ENCODE measurements at places on chromosomes 2 and 18.

DNA sequence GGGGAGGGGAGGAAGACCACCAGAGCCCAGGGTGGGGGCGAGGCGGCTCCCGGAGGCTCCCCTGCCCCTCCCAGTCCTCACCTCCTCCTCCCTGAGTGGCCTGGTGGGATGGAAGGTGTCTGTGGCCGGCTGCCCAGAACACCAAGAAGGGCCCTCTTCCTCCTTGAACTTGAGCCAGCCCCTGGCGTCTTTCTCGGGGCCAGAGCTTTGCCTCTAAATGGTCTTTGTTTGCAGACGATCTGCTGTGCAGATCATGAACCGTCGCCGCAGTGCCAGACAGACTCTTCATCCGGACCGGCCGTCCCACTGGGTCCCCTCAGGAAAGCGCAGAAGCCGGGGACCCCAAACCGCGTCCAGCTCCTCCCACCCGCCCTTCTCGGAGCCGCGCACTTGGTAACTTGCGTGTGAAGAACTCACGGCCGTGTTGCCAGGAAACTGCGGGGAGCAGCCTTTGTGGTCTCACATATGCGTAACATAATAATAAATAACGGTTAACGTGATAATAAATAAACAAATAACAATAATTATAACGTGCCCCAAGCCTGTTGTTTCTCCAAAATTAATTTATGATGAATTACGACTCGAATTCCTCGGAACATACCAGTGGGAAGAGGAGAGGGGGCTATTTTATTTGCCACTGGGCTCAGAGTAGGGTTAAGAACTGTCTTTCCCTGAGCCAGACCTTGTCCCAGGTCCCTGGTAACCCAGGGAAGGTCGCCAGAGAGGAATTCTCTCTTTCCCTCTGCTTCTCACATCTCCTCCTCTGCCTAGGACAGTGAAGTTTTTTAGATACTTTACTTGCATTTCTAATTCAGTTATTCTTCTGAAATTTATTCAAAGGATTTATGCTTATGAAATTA, 41.0 kb downstream of the PTGR3 start:
- no peak for DNase-seq

GRCh38 chr2:106614511-106615291, 127.5 kb downstream of the CD8B2 start:
- no peak for DNase-seq

GRCh38 chr2:126658319-126658904, 2.5 kb downstream of the GYPC start:
- DNase-seq, result no peak

DNA sequence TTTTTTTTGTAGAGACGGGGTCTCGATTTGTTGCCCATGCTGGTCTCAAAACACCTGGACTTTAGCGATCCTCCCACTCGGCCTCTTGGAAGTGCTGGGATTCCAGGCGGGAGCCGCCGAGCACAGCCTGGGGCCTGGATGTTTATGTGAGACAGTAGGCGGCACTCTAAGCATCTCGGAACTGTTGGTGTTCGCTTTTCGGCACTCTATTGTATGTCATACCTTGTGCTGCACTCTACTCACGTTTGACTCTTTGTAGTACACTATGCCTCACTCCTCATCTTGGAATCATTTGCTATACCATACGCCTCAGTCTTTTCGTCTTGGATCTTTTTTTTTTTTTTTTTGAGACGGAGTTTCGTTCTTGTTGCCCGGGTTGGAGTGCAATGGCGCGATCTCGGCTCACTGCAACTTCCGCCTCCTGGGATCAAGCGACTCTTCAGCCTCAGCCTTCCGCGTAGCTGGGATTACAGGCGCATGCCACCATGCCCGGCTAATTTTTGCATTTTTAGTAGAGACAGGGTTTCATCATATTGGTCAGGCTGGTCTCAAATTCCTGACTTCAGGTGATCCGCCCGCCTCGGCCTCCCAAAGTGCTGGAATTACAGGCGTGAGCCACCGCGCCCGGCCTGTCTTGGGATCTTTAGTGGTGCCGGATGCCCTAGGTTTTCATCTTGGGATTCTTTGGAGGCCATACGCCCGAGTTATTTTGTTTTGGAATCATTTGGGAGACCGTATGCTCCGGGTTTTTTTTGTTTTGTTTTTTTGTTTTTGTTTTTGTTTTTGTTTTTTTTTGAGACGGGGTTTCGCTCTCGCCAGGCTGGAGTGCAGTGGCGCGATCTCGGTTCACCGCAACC, 24.2 kb upstream of the ZDBF2 start:
- DNase-seq, result no peak

DNA sequence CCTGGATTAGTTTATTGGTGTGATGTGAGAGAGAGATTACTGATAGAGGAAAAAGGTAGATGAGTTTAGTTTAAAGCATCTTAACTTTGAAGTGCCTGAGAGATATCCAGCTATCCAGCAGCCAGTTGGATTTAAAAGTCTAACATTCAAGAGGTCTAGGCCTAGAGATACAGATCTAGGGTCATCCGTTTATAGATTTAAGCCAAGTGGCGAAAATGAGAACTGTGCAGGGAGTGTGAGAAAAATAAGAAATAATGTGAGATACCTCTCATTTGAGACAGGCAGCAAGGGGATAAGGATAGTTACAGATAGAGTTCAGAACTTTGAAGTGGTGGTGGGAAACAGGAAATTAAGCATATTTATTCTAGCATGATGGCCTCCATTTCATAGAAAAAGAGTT, 5.3 kb upstream of the ORC2 start:
- no peak for DNase-seq

DNA sequence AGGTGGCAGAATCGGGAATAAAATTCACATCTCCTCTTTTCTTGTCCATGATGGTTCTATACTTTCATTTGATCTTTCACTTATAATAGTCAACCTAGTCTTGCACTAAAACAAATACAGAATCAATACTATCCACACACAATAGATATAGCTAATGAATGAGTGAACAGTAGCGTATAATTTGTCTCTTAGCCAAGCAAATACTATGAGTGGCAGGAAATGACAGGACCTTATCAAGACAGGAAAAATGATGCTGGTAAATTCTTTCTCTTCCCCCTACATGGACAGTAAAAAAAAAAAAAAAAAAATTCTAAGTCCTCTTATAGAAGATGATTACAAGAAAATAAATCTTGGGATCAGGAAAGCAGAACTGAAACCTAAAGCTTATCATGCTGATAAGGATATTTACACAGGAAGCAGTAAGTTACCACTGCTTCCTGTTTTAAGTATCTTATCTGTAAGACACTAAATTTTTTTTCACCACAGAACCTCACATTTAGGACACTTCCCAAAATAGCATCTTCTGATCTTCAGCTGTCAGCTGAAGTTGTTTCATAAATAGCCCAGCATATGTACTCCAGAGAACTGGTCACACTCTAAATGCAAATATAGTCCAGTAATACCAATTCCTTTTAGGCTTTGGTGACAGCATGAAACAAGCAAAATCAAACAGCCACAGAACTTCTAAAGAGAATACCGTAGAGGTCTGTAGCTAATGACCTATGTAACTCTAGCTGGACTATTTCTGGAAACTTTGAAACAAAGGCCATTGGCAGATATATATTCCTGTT, 27.0 kb downstream of the IRS1 start:
- no peak for DNase-seq

- DNase-seq, result no peak
These were observed 68.3 kb downstream of the PTPN4 start for GRCh38 chr2:119827866-119828507.

GRCh38 chr2:47254464-47254863, 99.4 kb upstream of the STPG4 start:
- no peak for DNase-seq

- no peak for DNase-seq
These were observed 1165.5 kb upstream of the SLC39A10 start for GRCh38 chr2:194491409-194492115.

DNA sequence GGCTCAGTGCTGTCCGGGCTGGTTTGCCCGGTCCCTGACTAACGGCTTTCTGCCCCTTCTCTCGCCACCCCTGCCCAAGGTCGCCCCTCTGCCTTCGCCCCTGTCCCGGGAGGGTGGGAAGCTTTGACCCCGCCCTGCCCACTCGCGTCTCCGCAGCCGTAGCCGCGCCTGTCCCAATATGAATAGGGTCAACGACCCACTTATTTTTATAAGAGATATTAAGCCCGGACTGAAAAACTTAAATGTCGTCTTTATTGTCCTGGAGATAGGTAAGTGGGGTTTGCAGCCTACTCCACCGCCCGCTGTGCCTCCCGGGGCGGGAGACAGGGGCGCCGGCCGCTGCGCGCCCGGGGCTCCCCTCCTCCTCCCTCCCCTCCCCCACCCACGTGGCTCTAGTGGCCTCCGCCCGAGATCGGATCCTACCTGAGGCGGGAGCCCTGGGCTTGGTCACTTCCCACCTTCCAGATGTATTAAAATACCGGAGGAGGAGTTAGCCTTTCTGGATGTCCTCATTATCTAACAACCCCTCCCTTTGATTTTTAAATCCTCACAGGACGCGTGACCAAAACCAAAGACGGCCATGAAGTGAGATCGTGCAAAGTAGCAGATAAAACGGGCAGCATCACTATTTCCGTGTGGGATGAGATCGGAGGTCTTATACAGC, 633 bp downstream of the NABP1 start:
- DNase-seq, result peak; percentile 52

DNA sequence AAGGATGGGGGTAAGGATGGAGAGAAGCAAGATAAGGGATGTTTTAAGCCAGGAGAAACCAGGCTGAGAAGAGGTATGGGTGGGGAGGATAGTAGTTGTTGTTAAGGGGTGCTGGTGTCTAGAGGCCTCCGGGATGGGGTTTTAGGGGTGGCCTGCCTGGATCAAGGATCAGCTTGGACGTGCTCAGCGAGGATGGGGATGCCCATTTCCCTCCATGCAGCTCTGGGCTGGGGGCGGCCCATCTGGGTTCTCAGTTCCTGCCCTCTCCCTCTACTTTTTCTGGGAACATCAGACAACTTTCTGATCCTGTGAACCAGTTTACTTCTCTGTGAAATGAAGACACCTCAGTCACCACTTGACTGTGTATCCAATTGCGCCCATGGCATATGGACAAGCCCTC, 10.1 kb downstream of the B3GNT2 start:
- no peak for DNase-seq

GRCh38 chr18:68925268-68925667, 127.4 kb downstream of the CCDC102B start:
- peak; percentile 9 for DNase-seq

- peak; percentile 64 for DNase-seq
These were observed 4.9 kb upstream of the PHLPP1 start for GRCh38 chr18:62710417-62710816.

GRCh38 chr2:150188800-150189199, 298.7 kb downstream of the RND3 start:
- DNase-seq, result no peak

DNA sequence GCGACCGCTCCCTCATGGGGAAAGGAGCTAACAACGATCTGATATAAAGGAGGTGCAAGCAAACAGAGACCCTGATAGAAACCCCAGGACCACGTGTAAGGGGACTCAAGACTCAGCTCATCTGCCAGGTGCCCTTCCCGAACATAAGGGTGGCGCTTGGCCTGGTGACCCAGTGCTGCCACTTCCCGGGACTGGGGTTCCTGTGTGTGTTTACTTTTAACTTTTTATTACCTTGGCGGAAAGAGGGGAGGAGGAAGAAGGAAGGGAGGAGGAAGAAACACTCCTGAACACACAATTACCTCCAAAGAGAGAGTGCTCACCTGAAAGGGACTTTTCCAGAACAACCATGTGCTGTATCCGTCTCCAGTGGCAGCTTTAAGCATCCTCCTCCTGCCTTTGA, 56.5 kb upstream of the EDAR start:
- no peak for DNase-seq

- no peak for DNase-seq
These were observed 191.0 kb downstream of the ZEB2 start for GRCh38 chr2:144328938-144329337.

GRCh38 chr2:234571620-234572407, 74.9 kb upstream of the ARL4C start:
- DNase-seq, result peak; percentile 67

- DNase-seq, result no peak
These were observed 215.6 kb downstream of the ARHGAP15 start for GRCh38 chr2:143344780-143345179.

- DNase-seq, result no peak
These were observed 73.6 kb downstream of the NRP2 start for GRCh38 chr2:205755923-205756322.

DNA sequence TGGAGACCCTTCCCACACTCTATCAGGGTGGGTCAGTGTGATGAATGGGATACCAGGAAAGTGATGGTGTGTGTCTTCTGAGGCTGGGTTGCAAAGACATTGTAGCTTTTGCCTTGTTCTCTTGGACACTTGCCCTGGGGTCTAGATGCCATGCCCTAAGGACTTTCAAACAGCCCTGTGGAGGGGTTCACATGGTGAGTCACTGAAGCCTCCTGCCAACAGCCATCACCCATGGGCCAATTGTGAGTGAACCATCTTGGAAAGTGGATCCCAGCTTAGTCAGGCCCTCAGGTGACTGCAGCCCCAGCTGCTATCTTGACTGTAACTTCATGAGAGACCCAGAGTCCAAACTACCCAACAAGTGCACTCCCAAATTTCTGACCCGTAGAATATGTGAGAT, 25.8 kb upstream of the IGFBP5 start:
- DNase-seq, result no peak

GRCh38 chr2:20538308-20539132, 91.6 kb downstream of the RHOB start:
- no peak for DNase-seq

DNA sequence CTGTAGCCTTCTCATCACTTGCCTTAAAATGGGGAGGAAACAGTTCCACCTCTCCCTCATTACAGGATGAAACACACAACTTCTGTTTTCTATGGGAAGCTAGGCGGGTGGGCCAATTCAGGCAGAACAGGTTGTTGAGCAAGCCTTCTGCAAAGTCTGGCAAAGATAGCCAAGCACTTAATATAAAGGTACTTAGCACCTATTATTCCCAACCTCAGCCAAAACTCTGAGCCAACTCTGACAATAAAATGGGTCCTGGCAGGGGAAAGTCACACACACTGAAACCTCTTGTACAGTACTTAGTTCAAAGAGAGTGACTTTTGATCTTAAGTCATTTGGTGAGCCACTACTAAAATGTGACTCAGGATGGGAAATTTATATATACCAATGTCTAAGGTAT, 15.8 kb upstream of the SOCS6 start:
- no peak for DNase-seq

DNA sequence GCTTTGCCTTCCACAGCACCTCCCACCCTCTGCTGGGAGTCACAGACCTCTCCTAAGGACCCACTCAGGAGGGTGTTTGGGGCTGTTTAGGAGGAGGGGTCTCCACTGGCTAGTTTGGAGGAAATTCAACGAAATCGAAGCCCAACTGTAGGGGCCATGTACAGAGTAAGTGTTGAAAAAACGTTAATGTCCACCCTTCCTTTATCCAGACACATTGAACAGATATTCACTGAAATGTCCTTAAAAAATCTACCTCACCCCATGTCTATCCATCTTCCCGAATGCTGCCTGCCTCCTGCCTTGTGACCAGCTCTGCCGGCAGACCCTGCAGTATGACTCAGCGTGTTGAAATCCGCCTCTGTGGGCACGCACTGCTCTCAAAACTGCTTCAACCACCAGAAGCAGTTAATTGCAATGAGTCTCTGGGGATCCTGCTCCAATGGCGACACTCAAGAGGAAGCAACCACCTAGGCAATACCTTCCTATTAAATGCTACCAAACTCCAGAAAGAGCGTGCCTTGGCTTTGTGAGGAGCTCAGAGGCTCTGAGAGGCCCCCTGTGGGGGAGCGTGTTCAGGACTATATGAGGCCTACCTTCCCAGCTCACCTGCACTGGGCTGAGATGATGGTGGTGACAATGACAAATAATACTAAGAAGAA, 61.4 kb upstream of the RTN4 start:
- peak; percentile 96 for DNase-seq
